ENCODE measurements at places on chromosomes 11 and 22. TPM values are rescaled to one million over a fixed set of nuclear protein-coding genes. Genes with fewer than 3 reads are reported as not detected.
A peak's percentile ranks its signal among the peaks of the same experiment; 100 is the strongest.

DNA sequence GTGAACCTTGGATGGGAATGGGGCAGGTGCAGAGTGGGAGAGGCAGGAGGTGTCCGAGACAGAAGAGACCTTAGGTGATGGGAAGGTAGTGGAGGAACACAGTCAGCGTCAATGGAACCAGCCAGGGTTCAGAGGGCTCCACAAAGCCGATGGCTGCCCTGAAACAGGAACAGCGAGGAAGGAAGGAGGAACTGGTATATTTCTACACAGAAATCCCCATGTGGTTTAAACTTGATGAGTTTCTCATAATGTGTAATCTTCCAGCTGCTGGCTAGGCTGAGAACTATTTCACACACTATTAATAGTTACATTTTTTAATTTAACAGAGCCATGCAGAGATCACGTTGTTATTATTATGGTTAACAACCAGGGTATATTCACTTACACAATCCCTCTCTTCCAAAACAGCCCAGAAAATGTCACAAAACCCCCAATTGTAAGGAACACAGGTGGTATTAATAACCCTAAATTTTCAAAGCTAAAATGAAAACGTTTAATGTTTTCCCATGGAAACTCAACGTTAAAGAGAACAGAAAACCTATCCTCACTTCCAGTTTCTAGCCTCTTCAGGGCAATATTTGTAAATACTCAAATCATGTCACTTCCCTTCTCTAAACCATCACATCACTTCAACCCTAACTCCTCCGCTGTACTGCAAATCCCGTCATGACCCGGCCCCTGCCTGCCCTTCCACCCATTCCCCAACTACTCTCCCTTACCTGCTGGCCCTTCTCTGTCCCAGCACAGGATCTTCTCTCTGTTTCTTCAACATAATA is 74.5 kb upstream of the ARFGAP3 start:
- H3K27ac ChIP-seq = peak overlapping the region; percentile 16
- H3K27me3 ChIP-seq = no peaks in the 10 kb centered on the region
- H3K36me3 ChIP-seq = no peaks in the 10 kb centered on the region
- DNase-seq = no peak
- H3K4me1 ChIP-seq = peaks cover 38% of the 10 kb centered on the region
- H3K4me3 ChIP-seq = no peak overlapping the region

GRCh38 chr11:3341298-3341697 is 37.6 kb downstream of the ZNF195 start:
- peaks cover 24% of the 10 kb centered on the region for H3K27me3 ChIP-seq
- H3K27ac ChIP-seq = no peak overlapping the region
- H3K4me3 ChIP-seq = no peak overlapping the region

GRCh38 chr11:2460540-2461252 is 15.9 kb downstream of the KCNQ1 start:
- no peak overlapping the region for H3K4me3 ChIP-seq
- H3K4me1 ChIP-seq = peaks cover 5% of the 10 kb centered on the region
- no peak for DNase-seq
- no peaks in the 10 kb centered on the region for H3K36me3 ChIP-seq
- H3K27me3 ChIP-seq = no peaks in the 10 kb centered on the region

GRCh38 chr11:276219-276618 is 2.0 kb upstream of the NLRP6 start:
- H3K4me1 ChIP-seq = no peaks in the 10 kb centered on the region
- no peak overlapping the region for H3K4me3 ChIP-seq
- no peaks in the 10 kb centered on the region for H3K36me3 ChIP-seq
- peaks cover 18% of the 10 kb centered on the region for H3K27me3 ChIP-seq
- no peak overlapping the region for H3K27ac ChIP-seq
- no peak for DNase-seq

- H3K4me1 ChIP-seq = peaks cover 33% of the 10 kb centered on the region
- no peak overlapping the region for H3K27ac ChIP-seq
- H3K27me3 ChIP-seq = no peaks in the 10 kb centered on the region
- no peak for DNase-seq
- no peaks in the 10 kb centered on the region for H3K36me3 ChIP-seq
Observed at GRCh38 chr11:12838463-12839123, 164.4 kb downstream of the TEAD1 start.

- peak; percentile 95 for DNase-seq
- H3K4me3 ChIP-seq = peak within 1 kb of the TSS; percentile 97
- H3K27ac ChIP-seq = peak within 1 kb of the TSS; percentile 72
- H3K36me3 ChIP-seq = peaks cover 29% of the 10 kb centered on the region
Observed at GRCh38 chr11:74592441-74593362, at the start of gene POLD3. Gene POLD3 (plus strand): TSS chr11:74592582. CDS start chr11:74592659, 77 bp downstream.

GRCh38 chr22:39594411-39594810 is 23.9 kb downstream of the CACNA1I start:
- no peaks in the 10 kb centered on the region for H3K36me3 ChIP-seq
- no peaks in the 10 kb centered on the region for H3K27me3 ChIP-seq
- DNase-seq = no peak
- H3K27ac ChIP-seq = no peak overlapping the region
- H3K4me1 ChIP-seq = peaks cover 15% of the 10 kb centered on the region
- no peak overlapping the region for H3K4me3 ChIP-seq

- H3K27me3 ChIP-seq = no peaks in the 10 kb centered on the region
- H3K36me3 ChIP-seq = no peaks in the 10 kb centered on the region
- H3K27ac ChIP-seq = no peak overlapping the region
- DNase-seq = peak; percentile 38
- H3K4me1 ChIP-seq = peaks cover 17% of the 10 kb centered on the region
Observed at GRCh38 chr22:47850644-47851151, 1088.2 kb downstream of the TBC1D22A start.

DNA sequence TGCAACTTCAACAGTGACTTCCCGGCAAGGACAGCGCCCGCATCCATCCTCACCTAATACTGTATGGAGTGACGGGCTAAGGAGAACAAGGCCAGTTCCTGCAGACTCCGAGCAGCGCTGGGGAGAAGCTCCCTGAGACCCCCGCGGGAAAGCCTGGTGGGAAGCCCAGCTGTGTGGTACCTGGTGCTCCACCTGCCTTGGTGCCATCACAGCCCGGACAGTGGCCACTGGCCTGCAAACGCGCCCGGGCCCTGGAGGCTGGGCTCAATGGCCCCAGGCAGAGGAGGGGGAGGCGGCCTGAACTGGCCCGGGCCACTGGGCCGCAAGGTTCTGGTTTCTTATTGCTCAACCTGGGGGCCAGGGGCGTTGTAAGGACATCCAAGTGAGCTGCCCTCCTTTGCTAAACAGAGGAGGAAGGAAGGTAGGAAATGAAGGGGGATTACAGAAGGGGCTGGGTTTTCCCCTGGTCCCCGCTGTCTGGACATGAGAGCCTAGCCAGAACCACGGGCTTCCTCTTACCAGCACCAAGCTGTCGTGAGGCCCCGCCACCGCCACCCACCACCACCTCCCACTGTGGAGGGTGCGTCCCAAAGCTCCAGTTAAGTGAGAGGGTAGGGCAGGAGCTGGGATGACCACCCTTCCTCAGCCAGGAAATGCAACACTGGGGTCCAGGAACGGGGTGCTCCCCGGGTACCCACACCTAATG is 8.5 kb upstream of the CDC42BPG start:
- H3K4me1 ChIP-seq = peaks cover 61% of the 10 kb centered on the region
- DNase-seq = no peak
- H3K4me3 ChIP-seq = no peak overlapping the region
- H3K27me3 ChIP-seq = no peaks in the 10 kb centered on the region

DNA sequence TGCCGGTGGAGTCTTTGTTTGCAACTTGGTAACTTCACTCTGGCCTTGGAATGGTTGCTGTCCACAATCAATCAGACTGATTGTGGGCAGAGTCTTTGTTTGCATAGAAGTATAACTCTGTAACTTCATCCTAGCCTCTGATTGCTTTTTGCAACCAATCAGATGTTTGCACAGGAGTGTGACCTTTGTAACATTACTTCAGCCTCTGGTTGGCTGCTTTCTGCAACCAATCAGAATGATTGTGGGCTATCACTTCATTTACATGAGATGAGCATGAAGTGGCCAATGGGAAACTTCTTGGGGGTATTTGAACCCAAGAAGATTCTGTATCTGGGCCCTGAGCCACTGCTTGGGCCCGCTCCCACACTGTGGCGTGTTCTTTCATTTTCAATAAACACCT is 79.6 kb upstream of the CLDN5 start:
- H3K4me3 ChIP-seq = no peak overlapping the region
- no peak overlapping the region for H3K27ac ChIP-seq
- no peaks in the 10 kb centered on the region for H3K27me3 ChIP-seq
- no peak for DNase-seq
- no peaks in the 10 kb centered on the region for H3K36me3 ChIP-seq
- H3K4me1 ChIP-seq = peaks cover 44% of the 10 kb centered on the region

DNA sequence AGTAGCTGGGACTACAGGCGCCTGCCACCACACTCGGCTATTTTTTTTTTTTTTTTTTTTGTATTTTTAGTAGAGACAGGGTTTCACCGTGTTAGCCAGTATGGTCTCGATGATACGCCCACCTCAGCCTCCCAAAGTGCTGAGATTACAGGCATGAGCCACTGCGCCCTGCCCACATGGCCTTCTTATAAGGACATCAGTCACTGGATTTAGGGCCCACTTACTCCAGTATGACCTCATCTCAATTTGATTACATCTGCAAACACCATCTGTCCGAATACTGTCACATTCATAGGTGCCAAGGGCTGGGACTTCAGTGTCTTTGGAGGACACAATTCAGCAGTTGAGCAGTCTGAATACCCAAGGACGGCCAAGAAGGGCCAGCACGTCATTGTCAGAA is 8.2 kb upstream of the PRR5 start:
- no peak for DNase-seq
- H3K27me3 ChIP-seq = no peaks in the 10 kb centered on the region
- no peak overlapping the region for H3K4me3 ChIP-seq
- no peaks in the 10 kb centered on the region for H3K36me3 ChIP-seq
- no peak overlapping the region for H3K27ac ChIP-seq

GRCh38 chr22:19872779-19873137 is 18.1 kb upstream of the GNB1L start:
- no peak overlapping the region for H3K27ac ChIP-seq
- no peaks in the 10 kb centered on the region for H3K36me3 ChIP-seq

DNA sequence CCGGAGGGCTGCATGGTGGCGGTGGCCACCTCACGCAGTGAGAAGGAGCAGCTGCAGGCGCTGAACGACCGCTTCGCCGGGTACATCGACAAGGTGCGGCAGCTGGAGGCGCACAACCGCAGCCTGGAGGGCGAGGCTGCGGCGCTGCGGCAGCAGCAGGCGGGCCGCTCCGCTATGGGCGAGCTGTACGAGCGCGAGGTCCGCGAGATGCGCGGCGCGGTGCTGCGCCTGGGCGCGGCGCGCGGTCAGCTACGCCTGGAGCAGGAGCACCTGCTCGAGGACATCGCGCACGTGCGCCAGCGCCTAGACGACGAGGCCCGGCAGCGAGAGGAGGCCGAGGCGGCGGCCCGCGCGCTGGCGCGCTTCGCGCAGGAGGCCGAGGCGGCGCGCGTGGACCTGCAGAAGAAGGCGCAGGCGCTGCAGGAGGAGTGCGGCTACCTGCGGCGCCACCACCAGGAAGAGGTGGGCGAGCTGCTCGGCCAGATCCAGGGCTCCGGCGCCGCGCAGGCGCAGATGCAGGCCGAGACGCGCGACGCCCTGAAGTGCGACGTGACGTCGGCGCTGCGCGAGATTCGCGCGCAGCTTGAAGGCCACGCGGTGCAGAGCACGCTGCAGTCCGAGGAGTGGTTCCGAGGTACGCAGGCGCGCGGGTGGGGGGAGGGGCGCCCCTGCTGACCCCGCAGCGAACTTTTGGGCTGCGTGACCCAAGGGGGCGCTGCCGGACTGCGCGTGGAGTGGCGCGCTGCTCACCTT is 670 bp downstream of the NEFH start:
- H3K27ac ChIP-seq = no peak overlapping the region
- H3K4me3 ChIP-seq = no peak overlapping the region
- H3K36me3 ChIP-seq = no peaks in the 10 kb centered on the region
- H3K27me3 ChIP-seq = 0 out of 2 replicates have a peak, but pooled peaks cover 3% of the 10 kb centered on the region

GRCh38 chr11:99019696-99020095 is 1.1 kb upstream of the CNTN5 start:
- peak overlapping the region; percentile 59 for H3K4me3 ChIP-seq
- no peaks in the 10 kb centered on the region for H3K36me3 ChIP-seq
- no peak for DNase-seq
- H3K4me1 ChIP-seq = no peaks in the 10 kb centered on the region
- peaks cover 85% of the 10 kb centered on the region for H3K27me3 ChIP-seq

Gene INSC
- total RNA-seq = not detected

Gene B3GAT1
- not detected for total RNA-seq

Gene ARHGAP20
- total RNA-seq = not detected

Gene FOXRED1
- 72.0 TPM for total RNA-seq

Gene SEZ6L
- not detected for total RNA-seq

Gene TEX12
- 0.69 TPM for total RNA-seq

Gene IL18
- total RNA-seq = 53.6 TPM

Data from PC-3 (cell line).